ENCODE measurements at places on chromosomes 5 and 9.
A peak's percentile ranks its signal among the peaks of the same experiment; 100 is the strongest.

DNA sequence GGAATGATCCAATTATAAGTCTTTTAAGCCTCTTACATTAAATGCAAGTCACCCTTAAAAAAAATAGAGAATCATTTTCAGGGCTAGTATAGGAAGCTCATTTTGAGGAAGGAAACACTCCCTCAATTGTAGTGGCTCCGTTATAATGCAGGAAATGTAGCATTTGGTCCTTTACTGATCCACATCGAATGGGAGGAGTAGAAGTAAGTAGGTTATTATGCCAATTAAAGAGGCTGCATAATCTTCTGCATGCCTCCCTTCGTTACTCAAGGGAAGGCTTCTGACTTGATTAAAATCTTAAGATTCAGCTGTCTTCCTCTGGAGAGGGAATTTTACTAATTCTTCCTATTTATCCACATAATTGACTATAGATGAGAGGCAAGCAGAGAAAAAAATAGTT is 579.2 kb upstream of the COX7C start:
- no peak for DNase-seq

GRCh38 chr9:133587051-133587450 is 22.1 kb downstream of the FAM163B start:
- DNase-seq = no peak

GRCh38 chr5:22754155-22754554 is 99.0 kb downstream of the CDH12 start:
- no peak for DNase-seq

DNA sequence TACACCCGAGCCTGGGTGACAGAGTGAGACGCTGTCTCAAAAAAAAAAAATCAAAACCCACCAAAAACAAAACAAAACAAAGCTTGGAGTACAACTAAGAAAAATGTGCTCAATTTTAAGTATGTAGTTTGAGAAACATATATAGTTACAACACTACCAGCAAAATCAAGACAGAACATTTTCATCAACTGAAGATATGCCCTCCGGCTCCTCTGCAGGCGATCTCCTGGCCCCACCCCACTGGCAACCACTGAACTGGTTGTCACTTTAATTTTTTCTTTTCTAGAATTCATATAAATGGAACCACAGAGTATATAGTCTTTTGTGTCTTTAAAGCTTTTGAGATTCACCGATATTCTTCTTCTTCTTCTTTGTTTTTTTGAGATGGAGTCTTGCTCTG is 35.0 kb downstream of the CNOT8 start:
- DNase-seq = no peak

- DNase-seq = no peak
Measured at GRCh38 chr9:79662537-79662956, 90.8 kb downstream of the TLE4 start.

- no peak for DNase-seq
Measured at GRCh38 chr5:111995701-111996100, 238.7 kb upstream of the NREP start.

DNA sequence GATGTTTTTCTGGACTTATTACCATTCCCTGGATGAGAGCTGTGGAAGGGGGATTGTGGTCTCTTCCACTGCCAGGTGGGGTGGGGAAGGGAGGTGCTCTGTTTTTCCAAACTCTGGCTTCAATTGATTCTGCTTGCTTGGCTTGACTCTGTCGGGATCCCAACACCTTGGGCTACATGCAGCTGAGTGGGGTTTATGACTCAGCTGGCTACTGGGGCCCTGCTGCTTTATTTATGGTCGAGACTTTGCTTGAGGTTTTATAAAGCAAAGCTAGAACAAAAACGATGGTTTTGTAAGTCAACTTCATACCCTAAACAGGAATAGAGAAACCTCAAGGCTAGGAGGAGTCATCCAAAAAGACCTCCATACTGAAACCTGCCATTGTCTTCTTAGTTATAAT is 76.3 kb downstream of the AOPEP start:
- peak; percentile 51 for DNase-seq

GRCh38 chr5:93425096-93425495 is 155.9 kb downstream of the NR2F1-AS1 start:
- no peak for DNase-seq

- DNase-seq = no peak
Measured at GRCh38 chr5:131228646-131229045, 35.2 kb upstream of the CDC42SE2 start.

DNA sequence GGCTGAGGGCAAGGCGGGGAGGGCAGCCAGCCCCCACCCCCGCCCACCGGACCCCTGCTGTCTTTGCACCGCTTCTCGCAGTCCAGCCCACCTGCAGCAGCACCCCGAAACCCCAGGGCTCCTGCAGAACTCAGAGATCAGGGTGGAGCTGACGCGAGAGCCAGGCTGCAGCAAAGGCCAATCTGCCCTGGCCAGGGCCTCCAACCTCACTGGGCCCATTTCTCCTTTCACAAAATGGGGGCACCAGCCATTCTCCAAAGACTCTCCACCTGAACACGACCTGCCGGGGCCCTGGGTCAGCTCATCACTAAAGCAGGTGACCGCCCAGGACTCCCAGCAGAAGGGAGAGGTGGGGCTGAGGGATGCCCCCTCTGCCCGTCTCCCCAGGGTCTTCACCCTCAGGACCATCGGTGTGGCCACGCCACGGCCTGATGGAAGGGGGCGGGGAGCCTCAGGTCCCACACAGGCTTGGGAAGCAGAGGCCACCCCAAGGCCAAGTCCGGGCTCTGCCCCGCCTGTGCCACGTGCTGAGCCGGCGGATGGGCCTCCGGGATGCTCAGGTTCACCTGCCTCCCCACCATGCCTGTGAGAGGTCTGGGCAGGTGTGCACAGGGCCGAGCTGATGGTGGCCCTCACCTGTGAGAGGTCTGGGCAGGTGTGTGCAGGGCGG is 13.1 kb downstream of the NACC2 start:
- DNase-seq = no peak

GRCh38 chr9:137305060-137305797 is 3.2 kb upstream of the NRARP start:
- DNase-seq = peak; percentile 71

DNA sequence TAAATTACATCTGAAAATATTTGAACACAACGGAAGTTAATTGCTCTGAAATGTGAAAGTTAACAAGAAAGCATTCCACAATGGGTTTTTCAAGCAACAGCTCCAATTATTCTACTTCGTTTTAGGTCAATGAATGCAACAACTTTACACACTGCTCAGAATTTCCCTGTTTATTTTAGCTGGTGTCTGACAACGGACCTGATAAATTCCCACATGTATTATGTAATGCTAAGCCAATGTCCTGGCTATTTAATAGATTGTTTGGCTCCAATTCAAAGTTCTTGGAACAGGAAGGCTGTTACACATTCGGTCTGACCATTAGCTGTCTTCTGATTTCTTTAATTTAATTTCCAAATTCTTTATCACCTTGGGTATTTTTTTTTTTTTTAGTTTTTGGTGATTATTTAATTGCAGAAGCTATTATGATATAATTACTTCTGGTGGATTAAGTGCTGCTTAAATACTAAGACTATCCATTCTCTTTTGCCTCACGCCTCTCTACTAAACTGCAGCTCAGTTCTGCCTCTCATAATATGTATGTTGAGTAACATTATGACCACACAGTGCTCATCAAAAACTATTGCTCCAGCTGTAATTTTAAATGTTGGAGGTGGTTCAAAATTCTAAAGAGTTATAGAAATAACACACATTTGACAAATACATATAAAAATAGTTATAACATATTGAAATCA is 57.9 kb downstream of the MEF2C start:
- no peak for DNase-seq

DNA sequence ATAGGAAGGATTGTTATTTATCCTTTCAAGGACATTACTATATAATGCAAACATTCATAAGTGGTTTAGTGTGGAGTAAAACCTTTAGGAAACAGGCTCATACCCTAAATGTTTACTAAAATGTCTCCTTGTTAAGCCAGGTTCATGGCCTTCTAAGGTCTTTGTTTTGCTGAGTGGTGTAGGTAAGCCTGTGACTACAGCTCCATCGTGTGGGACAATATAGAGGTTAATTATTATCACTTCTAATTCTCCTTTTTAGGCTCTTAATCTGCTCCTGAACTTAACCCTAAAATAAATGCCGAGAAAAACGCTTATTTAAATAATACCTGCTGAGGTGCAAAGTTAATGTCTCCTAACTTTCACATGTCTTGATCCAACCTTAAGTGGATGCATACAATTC is 43.8 kb downstream of the SPINK5 start:
- DNase-seq = no peak
